ENCODE measurements at places on chromosomes 1 and 21.
A peak's percentile ranks its signal among the peaks of the same experiment; 100 is the strongest.

DNA sequence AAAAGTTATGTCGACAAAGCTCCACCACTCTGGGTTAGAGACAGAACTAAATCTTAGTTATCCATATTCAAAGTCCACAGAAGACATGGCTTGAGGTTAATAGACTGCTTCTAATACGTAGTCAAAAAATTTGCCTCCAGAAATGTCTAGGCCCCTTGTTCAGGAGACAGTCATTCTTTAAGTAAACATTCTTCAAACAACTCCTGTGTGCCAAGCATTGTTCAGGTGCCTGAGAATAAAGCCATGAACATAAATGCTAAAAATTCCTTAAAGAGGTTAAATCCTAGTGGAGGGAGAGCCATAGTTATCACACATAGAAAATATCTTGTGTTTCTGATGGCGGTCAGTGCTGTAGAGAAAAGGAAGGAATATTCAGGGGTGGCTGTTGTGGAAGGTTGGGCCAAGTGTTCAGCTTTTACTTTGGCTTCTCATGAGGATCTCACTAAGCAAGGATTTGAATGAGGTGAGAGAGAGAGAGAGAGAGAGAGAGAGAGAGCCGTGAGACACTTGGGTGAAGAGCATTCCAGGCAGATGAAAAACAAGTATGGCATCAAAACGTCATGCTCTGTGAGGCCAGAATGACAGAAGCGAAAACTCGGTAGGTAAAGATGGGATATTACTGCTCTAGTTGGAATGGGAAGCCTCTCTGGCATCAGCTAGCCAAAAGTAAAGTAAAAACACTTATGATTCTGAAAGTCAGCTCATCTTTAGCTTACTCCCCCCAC is 187.1 kb downstream of the GREM2 start:
- no peak for DNase-seq

DNA sequence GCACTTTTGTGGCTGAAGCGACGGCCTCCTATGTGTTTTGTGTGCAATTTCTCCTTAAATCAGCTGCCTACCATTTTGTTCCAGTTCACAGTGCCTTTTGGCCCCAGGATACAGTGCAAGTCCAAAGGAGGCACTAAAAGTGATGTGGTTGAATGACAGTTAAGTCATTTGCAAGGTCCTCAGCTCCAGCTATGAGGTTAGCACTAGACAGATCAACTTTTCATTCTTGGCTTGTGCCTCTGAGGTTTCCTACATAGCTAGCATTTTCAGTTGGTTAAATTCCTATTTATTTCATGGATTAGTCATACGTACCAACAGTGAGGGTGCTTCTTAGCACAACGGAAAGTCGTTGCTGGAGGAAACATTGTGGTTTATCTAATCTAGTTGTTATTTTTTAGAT is 59.3 kb upstream of the NTPCR start:
- peak; percentile 7 for DNase-seq

DNA sequence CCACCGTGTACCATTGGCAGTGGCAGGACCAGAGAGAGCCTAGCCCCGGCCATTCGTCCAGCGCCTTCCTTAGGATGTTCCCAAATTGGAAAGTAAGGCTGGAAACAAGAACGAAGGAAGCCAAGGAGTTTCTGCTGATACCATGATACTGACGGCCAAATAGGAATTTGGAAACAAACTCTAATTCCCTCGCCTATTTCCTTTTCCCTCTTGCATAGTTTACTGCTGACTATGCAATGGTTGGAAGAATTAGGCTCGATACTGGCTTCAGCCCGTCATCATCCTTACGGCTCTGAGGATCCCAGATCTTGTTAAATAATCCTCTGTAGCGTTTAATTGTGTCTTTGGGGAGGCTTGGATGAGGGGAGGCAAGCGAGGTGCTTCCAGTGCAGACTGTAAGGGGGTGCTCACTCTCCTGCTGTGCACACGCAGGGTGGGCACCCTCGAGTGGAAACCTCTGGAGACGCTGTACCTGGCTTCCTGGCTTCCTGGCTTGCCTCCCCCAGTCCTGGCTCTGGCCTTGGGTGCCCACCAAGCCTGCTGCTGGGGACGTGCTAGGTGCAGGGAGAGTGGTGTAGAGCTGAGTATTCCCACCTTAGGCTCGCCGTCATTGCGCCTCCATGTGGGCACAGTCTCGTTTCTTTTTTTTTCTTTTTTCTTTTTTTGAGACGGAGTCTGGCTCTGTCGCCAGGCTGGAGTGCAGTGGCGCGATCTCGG is 27.4 kb upstream of the CAMTA1 start:
- no peak for DNase-seq

GRCh38 chr1:178282949-178283367 is 189.1 kb downstream of the RASAL2 start:
- DNase-seq: no peak

GRCh38 chr1:202498542-202498941 is 150.0 kb downstream of the PPP1R12B start:
- DNase-seq: no peak

- no peak for DNase-seq
Observed at GRCh38 chr1:26856604-26857469, 6.1 kb upstream of the SFN start.

DNA sequence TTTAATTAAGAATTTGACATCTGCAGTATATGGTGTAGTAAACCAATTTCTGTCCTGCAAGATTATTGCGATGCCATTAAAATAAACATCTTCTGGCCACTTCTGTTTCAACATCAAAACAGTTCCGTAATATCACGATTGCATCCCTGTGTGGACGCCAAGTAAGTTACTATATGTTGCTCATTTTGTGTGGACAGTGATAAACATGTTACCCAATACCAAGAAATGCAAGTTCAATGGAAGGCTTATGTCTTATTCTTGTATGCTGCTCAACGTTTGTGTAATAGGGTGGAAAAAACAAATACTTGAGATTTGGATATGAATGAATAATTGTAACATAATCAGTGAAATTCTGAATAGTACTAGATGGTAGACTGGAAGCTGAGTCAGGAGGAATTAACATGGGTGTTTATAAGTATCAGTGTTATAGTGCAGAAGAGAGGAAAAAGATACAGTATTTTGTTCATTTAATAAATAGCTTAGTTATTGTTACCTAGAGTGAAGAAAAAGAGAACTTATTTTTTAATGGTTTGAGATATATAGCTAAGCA is 15.2 kb downstream of the TTC3 start:
- no peak for DNase-seq

- DNase-seq: no peak
Observed at GRCh38 chr1:236486356-236487002, 37.3 kb upstream of the LGALS8 start.

GRCh38 chr1:228830954-228831481 is 95.7 kb downstream of the RHOU start:
- DNase-seq: no peak

DNA sequence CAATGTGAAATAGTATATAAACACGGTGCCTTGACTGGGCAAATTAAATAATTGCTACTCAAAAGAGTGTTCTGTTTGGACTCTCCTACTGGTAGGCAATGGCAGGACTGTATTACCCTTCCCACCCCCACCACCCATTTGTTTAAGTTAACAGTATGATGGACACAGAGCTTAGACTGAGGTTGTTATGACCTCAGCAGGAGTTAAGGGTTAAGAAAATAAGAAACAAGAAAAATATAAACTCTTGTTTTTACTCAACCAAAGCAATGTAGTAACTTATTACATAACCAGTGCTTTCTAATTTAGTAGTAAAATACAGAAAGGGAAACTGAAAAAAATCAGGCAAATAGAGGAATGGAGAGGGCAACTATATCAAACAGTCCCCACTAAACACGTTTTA is 19.9 kb upstream of the SERPINC1 start:
- DNase-seq: no peak

- no peak for DNase-seq
Observed at GRCh38 chr1:200029035-200029821, 1.7 kb downstream of the NR5A2 start.

- no peak for DNase-seq
Observed at GRCh38 chr1:65264197-65264929, 45.0 kb upstream of the DNAJC6 start.

DNA sequence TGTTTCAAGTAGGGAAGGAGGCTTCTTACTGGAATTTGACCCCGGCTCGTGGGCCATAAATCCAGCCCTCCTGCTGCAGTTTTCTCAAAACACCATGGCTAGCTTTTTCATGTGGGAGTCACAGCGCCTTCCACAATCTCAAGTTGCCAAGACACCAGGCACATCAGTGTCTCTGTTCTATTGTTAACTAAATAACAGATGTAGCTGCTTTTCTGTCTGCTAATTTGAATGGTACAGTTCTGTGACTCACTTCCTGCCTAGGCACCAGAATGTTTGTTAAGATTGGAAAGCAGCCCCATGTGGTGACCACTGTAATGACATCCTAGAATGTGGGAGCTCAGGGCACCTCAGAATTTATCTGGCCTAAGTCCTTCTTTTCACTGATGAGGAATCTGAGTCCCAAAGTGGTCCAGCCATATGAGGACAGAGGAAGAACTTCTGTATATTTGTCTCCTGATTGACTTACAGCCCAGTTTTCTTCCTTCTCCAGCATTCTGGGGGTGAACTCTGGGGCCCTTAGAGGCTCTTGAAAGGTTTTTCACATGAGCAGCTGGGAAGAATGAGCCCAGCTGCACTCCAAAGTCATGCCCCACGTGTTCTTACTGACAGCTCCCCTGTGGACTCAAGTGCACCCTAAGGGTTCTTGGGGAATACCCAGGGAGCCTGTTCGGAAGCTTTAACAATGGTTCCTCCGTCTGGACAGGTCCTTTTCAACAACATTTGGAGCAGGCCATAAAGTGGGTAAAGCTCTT is 27.5 kb downstream of the TRIM45 start:
- DNase-seq: no peak

DNA sequence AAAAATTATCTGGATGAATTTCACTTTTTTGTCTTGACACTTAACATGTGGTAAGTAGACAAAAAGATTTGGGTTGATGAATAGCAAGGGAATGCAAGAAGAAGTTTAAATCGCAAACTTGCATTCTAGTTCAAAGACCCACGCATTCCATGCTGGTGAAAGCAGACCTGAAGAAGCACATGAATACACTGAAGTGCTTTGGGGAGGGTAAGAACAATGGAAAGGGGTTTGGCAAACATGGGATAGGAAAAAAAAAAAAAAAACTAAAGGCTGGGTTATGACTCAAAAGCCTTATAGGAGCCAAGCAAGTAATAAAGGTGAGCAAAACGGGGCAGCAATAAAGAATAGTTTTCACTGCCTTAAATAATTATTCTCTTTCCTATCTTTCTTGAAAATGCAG is 450.2 kb downstream of the LMO4 start:
- DNase-seq: no peak

- DNase-seq: no peak
Observed at GRCh38 chr1:13775916-13776315, 75.9 kb downstream of the PRDM2 start.

GRCh38 chr1:41101950-41102607 is 80.6 kb upstream of the SLFNL1 start:
- DNase-seq: no peak

DNA sequence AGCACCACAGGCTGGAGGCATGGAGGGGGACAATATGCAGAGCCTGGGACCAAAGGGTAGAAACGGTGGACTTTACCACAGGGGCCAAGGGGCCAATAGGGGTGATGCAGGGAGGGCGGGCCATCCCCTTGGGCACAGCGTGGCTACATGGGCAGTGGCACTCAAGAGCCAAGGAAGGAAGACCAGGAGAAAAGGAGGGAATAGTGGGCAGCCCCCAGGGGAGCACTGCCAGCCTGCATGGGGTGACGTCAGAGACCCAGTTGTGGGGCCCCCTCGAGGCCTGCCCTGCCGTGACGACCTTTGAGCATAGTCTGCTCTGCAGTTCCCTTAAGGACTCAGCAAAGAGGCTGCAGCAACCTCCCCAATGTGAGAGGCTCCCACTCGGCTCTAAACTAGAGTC is 95.5 kb upstream of the TMPRSS2 start:
- DNase-seq: no peak

GRCh38 chr1:153510984-153511410 is 24.8 kb downstream of the S100A6 start:
- DNase-seq: peak; percentile 48

- no peak for DNase-seq
Observed at GRCh38 chr1:8349961-8350360, 32.0 kb downstream of the SLC45A1 start.

- peak; percentile 21 for DNase-seq
Observed at GRCh38 chr1:234987415-234988154, 141.1 kb downstream of the TOMM20 start.

DNA sequence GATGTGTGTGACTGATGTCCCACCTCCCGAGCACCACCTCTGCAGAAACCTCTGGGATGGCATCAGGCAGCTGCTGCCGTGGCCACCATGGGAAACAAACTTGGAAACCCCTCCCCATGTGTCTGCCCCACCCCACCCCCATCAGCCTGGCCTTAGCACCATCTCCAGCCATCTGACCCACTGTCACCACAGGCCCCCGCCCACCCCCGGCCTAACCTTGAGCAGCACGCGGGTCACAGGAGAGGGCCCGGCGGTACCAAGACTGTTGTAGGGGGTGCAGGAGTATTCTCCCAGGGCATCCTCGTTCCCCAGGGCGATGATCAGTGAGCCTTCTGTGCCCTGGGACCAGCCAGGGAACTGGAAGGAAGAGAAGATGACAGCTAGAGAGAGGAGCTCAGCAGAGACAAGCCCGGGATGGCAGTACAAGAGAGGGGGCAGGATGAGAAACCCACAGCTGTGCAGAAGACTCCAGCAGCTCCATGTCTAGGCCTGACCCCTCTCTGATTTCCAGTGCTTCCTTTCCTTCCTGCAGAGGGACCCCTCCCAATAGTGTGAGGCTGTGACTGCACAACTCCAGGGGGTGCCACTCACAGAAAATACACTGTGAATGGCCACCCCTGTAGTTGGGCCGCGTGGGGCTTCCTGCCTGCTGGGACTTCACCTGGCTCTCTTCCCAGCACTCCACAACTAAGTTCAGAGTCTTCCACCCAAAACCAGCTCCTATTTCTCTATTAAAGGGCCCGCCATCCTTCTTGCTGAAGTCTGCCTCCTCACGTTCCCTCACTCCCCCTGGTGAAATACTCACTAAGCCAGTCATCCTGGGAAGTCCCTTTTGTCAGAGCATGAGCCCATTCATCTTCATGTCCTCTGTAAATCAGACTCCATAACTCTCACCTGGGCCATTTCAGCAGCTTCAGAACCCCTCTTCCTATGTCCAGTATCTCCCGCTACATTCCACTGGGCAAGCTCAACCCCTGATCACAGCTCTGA is 7.3 kb upstream of the TAGLN2 start:
- no peak for DNase-seq

DNA sequence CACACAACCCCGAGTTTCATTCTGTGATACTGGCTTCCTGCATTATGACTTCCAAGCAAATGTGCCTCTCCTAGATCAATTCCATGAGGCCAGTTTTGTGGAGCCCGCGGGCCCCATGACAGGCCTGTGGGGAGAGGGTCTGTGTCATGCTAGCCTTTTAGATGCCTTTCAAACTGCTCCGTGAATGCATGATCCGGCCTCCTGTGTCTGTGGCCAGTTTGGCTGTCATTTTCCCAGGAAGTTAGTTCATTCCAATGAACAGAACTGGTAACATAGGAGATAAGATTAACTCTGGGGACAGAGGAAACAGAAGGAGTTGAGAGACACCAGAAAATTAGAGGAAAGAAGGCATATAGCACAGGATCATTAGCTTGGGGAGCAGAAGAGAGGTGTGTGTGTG is 3.2 kb downstream of the FNDC7 start:
- no peak for DNase-seq

- DNase-seq: no peak
Observed at GRCh38 chr1:27566462-27567145, 37.3 kb downstream of the AHDC1 start.
